ENCODE measurements at places on chromosomes 16 and 17.

DNA sequence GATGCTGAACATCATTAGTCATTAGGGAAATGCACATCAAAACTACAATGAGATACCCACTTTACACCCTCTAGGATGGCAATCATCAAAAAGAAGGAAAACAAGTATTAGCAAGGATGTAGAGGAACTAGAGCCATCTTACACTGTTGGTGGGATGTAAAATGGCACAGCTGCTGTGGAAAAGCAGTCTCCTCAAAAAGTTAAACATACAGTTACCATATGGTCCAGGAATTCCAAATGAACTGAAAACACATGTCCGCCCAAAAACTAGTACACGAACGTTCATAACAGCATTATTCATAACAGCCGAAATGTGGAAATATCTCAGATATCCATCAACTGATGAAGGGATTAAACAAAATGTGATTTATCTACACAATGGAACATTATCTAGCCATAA, 7.0 kb downstream of the FBF1 start:
- no peak for DNase-seq

DNA sequence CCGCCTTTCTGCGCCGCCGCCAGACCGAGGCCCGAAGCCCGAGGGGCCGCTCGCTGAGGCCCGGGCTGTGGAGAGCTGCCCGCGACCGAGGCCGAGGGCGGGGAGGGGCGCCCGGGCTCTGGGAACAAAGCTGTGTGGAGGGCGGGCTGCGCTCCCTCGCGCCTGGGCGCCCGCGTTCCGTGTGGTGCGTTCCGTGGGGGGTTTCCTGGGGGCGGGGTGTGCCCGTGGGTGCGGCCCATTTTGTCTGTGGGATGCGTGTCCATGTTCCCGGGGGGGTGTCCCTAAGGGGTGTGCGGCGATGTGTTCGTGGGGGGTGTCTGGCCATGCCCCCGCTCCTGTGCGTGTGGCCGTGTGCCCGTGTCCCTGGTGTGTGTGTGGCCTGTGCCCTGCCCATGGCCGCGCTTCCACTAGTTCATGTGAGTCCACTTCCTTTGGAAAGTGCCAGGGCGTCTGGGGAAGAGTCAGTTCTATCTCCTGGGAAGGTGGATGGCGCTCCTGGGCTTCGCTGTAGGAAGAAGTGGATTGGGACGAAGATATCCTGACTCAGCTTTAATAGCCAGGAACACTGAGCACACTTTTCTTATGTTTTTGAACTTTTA, 520 bp downstream of the JPT2 start:
- peak; percentile 45 for DNase-seq

GRCh38 chr16:28974007-28974436, 556 bp upstream of the SPNS1 start:
- DNase-seq, result peak; percentile 64

GRCh38 chr16:88601313-88602036, 31.3 kb downstream of the ZC3H18 start:
- peak; percentile 53 for DNase-seq

- peak; percentile 67 for DNase-seq
Measured at GRCh38 chr17:36482611-36483504, 3.6 kb upstream of the ZNHIT3 start.

DNA sequence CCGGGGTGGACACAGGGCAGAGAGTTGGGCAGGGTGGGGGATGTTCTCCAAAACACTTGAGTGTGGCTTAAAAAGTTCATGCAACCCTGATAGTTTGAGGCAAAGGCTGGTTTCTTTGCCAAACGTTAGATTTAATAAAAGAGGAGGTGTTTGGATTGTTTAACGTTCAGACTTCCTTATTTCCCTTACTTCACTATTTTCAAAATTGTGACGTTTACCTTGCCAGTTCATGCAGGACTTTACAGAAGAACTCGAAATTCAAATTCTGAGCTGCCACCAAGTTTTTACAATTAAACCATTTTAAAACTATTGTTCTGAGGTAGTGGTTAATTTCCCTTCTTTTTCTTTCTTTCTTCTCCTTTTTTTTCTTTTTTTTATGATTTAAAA, 5.5 kb downstream of the SEC14L1 start:
- no peak for DNase-seq

DNA sequence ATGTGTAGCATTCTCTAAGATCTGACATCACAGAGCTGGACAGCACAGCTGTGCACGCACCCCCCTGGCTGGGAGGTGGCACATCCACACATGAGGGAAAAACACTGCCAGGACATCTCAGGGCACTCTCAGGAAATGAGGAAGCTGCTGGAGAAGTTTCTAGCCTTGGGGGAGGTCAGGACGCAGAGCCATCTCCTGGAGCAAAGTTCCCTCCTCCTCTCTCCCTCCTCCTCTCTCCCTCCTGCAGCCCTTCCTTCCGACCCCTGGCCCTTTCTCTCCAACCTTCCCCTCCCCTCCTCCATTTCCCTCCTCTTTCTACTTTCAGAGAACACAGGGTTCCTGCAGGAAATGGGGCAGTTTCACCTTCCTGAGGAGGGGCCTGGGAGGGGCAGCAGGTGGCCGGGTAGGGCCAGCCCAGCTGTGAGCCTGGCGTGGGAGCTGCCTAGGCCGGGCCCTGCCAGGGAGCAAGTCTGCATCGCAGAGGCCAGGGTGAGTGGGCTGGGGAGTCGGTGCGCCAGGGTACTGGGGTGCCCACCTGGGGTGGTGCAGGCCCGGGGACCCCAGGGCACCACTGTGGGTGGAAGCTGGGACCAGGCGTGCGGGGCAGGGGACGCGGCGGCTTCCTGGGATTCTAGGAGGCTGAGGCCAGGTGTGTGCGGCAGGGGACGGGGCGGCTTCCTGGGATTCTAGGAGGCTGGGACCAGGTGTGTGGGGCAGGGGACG, at the start of gene DPEP1:
TSS of gene DPEP1 (plus strand) at position 412 of the 723 bp plus-strand sequence. CDS start 16,769 bp downstream, outside the sequence.
- DNase-seq, result no peak

GRCh38 chr16:54927125-54928015, 3.3 kb upstream of the IRX5 start:
- DNase-seq, result peak; percentile 74

DNA sequence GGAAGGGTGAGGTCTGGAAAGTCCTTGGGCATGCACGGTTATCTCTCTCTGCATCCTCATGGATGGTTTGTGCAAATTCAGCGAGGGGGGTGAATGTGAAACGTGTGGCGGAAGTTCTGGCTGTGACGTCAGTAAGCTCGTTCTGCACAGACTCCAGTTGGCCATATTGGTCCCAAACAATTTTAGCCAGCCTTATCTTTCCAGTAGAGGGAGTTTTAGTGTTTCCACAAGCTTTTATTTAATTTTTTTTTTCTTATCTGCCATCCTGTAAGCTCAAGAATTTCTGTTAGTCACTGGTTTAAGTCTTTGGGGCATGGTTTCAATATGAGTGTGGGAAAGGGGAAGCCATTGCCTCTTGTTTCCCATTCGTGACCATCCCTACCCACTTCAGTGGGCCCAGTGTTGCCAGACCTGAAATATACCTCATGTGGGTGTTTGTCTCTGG, 39.0 kb downstream of the HLF start:
- no peak for DNase-seq

DNA sequence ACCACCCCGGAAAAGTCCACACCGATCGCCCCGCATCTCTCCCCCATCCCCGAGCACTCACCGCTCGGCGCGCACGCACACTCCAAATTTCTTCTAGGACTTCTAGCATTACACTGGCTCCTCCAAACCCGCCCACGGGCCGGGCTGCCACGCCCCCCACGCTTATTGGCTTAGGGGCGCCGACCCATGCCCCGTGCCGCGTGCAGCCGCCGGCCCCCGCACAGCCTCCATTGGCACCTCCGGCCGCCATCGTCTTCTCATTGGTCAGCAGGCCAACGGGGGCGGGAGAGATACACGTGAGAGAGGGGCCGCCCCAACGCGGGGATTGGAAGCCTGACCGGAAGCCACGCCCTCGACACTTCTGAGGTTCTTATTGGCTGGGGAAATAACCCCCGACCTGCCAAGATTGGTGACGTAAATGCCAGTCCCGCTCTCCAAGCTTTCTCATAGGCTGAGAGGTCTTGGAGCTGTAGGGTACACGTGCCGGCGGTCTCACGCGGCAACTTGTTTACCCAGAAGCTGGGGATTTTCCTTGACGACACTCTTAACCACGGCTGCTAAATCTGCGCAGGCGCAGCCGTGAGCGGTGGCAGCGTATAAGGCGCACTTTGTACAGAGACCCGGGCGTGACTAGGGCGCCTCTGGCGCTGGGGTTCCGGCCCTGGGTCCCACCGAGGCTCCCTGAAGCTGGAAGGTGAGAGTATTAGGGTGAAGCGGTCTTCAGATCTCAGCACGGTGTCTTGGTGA, 4.2 kb upstream of the PER1 start:
- peak; percentile 99 for DNase-seq

DNA sequence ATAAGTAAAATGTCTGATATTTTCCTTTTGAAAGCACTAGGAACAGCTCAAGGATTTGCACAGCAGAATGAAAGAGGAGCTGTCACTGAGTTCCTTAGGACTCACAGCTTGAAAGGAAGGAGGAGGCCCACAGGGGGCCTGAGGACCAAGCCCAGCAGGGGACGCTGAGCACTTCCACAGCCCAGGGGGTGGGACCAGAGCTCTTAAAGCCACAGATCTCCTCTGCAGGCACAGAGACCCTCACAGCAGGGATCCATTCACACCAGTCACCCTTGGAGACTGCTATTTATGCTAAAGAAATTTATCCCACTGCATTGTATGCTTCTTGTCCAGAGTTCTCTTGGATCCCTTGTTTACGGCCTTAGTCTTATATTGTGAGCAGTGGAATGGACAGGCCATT, 253.3 kb downstream of the STX8 start:
- DNase-seq, result no peak

DNA sequence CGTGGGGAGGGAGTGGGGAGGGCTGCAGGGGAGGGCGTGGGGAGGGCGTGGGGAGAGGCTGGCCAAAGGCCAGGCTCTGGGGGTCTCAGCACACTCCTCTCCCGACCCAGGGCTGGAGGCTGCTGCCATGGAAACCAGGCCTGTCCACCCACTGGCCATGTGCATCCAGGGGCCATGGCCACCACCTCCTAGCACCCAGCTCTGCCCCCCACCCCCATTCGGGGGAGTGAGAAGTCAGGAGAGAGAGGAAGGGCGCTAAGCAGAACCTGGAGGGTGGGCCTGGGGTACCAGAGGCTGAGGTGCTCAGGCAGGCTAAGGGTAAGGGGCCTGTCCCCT, 29.6 kb downstream of the ENDOV start:
- DNase-seq, result no peak

- DNase-seq, result no peak
Measured at GRCh38 chr17:51767287-51767686, 391.2 kb downstream of the CA10 start.

- DNase-seq, result peak; percentile 90
Measured at GRCh38 chr16:55179852-55180585, 144.0 kb upstream of the IRX6 start.

DNA sequence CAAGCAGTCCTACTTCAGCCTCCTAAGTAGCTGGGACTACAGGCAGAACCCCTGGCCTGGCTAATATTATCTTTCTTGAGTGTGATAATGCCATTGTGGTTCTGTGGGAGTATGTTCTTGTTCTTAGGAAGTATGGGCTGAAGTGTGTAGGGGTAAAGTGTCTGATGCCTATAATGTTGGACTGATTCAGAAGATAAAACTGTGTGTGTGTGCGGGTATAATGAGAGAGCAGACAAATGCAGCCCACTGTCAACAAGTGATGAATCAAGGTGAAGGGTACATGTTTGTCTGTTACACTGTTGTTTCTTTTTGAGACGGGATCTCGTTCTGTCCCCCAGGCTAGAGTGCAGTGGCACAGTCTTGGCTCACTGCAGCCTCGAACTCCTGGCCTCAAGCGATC, 127.5 kb downstream of the CLEC16A start:
- no peak for DNase-seq

DNA sequence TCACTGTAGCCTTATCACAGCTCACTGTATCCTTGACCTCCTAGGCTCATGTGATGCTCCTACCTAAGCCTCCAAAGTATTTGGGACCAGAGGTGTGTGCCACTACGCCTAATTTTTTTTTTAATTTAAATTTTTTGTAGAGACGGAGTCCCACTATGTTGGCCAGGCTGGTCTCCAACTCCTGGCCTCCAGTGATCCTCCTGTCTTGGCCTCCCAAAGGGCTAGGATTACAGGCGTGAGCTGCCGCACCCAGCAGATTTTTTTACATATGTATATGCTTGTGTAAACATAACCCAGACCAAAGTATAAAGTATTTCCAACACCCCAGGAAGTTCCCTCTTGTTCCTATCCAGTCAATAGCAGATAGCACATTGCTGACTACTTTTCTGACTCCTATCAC, 1.7 kb upstream of the PGP start:
- DNase-seq, result no peak

- DNase-seq, result no peak
Measured at GRCh38 chr16:85418978-85419491, 194.1 kb upstream of the GSE1 start.

- peak; percentile 20 for DNase-seq
Measured at GRCh38 chr16:74309789-74310781, 13.5 kb downstream of the PSMD7 start.

All from DMS79 treated with DMSO at 0.1 percent for 48 hours (cell line).